Activated CD4-positive, alpha-beta T cell treated with anti-CD3 and anti-CD28 coated beads, Interleukin-2, amount 50 U/mL, for 48 hours (primary cell): ENCODE measurements at places on chromosomes 16 and 17.

- DNase-seq = no peak
Measured at GRCh38 chr17:22443061-22443460, 750.7 kb downstream of the KCNJ18 start.

DNA sequence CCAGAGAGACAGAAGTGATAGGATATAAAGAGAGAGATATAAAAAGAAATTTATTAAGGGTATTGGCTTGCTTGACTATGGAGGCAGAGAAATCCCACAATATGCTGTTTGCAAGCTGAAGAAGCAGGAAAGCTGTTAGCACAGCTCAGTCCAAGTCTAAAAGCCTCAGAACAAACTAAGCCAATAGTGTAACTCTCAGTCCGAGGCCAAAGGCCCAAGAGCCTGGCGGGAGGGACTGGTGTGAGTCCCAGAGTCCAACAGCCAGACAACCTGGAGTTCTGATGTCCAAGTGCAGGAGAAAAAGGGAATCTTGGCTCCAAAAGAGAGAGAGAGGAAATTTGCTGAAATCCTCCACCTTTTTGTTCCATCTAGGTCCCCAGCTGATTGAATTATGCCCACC is 30.3 kb upstream of the NACA2 start:
- no peak for DNase-seq

DNA sequence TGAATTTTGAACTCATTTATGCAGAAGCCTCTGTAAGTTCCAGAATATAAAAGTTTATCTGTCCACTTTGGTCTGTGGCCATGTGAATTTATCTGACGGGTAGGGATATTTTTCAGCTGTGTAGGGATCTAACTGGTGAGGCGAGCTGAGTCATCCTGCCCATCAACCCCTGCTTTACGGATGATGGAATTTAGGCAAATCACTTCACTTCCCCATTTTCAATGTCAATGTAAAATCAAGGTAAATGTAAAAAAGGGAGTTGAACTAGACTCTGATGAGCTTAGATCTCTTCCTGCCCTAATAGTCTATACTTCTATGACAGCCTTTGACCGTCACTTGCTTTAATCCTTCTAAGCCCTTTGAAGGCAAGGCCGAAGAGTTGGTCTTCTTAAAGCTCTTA is 2.6 kb downstream of the SLC16A6 start:
- DNase-seq = no peak

DNA sequence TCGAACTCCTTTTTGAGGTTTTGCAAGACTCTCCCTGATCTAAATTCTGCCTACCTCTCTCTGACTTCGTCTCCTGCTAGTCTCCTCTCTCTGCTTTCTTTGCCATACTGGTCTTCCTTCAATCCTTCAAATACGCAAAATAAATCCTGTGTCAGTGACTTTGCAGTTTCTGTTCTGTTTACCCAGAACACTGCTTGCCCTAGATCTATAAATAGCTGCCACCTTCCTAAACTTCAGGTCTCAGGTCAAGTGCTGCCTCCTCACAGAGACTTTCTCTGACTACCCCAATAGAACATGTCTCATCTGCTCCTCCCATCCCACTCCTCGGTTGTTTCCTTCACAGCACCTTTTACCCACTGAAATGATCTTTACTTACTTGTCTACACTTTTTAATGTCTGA is 78.9 kb downstream of the TRIM37 start:
- no peak for DNase-seq

DNA sequence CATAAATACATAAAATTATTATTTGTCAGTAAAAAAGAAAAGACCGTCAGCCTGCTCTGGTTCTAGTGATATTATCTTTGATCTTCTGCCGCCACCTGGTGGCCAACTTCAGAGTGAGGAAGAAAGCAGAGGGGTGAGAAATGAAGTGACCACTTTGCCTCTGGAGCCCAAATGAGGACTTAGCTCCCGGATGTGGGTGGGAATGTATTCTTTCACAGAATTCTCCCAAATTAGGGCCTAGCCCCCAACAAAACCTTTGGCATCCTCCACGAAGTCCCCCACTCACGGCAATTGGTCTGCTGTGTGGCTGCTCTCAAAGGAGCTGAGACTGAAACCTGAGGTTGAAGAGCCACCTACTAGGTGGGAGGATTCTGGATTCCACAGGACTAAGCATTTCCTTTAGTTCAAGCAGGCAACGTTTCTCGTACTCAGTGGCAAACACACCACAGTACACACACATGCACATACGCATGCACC is 4.9 kb upstream of the ZNF267 start:
- DNase-seq = peak; percentile 86

DNA sequence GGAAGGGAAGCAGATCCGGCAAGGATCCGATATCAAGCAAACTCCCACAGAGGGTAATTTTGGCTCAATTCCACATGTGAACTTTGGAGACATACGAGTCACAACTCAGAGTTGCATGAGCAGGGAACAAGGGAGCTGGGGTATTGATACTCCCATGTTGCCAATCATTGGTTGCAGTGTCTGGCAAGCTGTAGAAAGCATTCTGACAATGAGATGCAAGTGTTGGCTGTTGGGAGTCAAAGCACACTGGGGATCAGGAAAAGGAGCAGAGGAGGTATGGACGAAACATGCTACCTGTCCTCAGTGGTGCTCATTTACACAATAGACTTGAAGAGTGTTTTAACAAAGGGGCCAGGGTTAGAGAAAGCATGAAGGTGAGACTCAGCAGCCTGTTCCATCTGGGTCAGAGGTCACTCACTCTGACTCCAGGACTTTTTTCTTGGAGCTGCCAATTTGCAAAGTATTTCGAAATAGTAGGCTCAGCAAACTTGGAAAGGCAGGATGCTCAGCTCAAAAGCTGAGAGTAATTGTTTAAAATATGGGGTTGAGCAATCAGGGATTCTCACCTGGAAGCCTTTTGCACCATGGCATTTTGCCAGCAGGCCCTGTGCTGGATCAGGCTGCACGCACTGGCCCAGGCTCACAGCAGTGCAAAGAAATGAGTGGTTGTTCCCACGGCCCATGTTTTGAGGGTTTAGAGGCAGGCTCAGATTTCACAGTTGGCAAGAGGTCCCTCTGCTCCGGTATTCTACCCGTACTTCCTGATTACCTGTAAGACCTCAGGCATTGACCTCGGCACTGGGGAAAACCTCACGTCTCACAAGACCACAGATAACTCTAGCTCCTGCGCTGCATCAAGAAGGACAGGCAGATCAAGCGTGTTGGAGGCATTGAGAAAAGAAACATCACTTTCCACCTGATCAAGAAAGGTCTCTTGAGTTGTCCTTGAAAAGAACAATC is 17.6 kb upstream of the NKD1 start:
- no peak for DNase-seq

DNA sequence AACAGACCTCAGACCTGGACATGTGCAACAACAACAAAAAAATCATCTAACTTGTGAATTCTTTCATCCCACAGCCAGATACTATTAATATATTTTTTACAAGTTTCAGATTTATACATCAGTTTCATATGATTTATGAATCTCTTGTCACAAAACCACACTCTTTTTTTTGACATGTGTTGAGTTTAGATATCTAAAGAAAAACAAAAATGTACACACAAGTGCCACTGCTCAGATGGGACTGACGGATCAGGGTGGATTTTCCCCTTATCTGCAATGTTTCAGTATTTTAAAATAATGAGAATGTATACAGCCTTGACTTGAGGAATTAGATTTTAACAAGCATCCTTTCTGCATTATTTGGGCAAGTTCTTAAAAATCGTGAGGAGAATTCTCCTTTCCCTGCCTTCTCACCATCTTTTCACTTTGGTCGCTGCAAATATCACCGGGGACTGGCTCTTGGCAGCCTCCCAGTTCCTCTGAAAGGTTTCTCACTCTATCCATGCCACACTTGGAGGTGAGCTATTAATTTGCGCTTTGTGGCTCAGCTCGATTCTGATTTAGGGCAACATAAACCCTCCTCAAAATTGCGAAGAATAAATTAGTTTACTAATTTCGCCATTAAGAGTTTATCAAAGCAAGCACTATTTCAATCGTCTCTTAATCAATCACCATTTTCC is 225.7 kb downstream of the XYLT1 start:
- no peak for DNase-seq

GRCh38 chr17:40553694-40554534 is 11.4 kb downstream of the CCR7 start:
- peak; percentile 31 for DNase-seq

GRCh38 chr16:68255712-68256111 is 8.6 kb upstream of the SLC7A6 start:
- DNase-seq = no peak
